Left forelimb (tissue), 1 donor: ENCODE measurements at places on chromosomes 16 and 17.

DNA sequence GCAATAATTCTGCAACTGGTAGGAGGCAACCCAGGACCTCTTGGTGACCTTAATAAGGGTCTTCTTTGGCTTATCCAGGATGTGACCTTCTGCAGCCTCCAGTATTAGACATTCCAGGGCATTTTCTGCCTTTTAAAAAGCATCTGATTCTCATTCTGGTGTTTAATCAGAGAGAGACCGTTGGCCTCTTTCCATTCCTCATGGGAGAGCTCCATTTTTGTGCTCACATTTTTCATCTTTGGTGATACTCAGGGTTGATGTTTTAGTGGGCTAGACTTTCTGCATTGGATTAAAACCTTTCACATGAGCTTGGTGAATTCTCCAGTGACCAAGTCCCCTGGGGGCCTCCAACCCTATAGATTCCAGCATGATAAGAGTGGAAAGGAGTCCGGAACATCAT is 150.2 kb upstream of the CACNG5 start:
- DNase-seq: no peak

- DNase-seq: no peak
Observed at GRCh38 chr17:17603895-17604225, 12.4 kb upstream of the PEMT start.

DNA sequence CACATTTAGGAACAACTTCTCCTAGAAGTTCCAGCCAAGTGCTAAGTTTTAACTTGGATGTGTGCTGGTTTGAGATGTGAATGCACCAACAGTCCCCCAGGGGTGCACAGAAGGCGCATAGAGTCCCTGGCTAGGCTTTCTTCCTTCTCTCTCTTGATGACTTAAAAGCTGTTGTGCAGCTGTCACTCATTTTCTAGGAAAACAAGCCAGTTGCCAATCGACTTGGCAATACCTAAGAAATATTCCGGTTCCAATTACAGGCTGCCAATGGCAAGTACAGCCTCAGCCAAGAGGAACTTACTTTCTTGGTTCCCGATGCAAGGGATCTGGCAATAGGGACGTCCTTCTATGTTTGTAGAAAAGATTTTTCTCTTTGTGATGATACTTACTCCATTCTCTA is 266.6 kb upstream of the EEF2KMT start:
- no peak for DNase-seq

GRCh38 chr17:72353502-72353901 is 232.7 kb downstream of the SOX9 start:
- no peak for DNase-seq
